ENCODE measurements at places on chromosomes 5 and 9.

- no peak for DNase-seq
Observed at GRCh38 chr5:88702332-88702731, 180.7 kb downstream of the MEF2C start.

GRCh38 chr5:169357291-169357690 lies 56.4 kb upstream of the SLIT3 start:
- DNase-seq: no peak

- DNase-seq: no peak
Observed at GRCh38 chr9:114386361-114386885, 1.4 kb downstream of the AKNA start.

DNA sequence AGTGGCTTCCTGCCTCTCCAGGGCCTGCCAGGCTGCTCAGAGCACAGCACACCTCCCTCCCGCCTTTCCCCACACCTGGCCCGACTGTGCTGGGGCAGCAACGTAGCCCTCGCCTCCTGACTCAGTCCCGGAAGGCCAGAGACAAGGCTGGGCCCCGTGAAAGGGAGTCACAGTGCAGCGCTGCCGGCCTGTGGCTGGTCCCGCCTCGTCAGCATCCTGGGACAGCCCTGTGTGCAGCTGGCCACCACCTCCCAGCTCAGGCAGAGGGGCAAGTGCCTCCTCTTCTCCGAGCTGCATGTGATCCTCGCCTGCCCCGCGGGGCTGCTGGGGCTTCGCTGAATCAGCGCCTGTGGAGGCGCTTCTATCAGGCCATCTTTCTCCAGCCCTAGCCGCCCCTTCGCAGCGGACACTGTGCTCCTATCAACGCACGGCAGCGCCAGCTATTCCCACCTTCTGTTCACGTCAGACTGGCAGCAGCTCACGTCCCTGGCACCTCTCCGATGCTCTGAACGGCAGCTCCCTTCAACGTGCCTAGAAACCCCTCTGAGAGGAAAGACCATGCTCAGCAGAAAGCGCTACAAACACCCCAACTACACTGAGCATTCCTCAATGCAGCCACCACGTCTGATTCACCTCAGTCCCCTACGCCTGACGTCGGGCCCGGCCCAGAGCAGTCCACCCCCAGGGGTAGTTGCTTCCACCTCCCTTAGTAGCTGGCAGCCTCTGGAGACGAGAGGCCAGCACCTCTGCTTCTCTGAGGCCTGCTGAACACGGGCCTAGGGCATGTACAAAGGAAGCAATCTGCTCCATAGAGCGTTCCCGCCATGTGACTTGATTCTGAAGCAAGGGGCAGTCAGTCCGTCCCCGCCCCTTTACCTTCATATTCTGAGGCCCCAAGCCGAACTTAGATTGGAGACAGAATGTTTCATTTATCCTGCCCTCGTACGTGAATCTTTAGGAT lies 78.8 kb downstream of the GPR21 start:
- DNase-seq: no peak

GRCh38 chr9:79542735-79543620 lies 28.8 kb upstream of the TLE4 start:
- DNase-seq: no peak

- DNase-seq: no peak
Observed at GRCh38 chr9:78783743-78784142, 486.8 kb downstream of the PSAT1 start.

DNA sequence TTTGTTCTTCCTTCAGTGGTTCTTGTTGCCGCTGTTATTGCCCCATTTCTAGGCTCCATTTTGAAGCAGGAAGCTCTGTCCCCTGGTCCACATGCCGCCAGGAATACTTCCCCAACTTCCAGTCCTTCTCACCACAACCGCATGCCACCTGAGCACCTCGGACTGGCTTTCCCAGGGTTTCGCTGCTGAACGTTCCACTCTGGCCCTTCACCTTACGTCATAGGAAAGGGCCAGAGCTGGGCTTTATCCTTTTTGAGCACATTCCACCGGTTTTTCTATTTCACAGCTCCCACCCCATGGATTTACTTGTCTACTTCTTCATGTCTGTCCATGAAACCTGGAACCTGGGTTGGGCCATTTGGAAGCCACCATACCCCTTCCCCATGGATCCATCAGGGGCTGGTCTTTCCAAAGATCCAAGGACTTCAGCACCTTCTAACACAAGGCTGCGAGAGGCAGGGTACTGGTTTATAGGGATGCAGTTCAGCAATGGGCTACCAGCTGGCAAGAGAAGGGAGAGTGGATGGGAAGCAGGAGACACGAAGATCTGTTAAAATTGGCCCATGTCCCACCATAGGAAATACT lies 557.4 kb downstream of the BNC2 start:
- DNase-seq: no peak

DNA sequence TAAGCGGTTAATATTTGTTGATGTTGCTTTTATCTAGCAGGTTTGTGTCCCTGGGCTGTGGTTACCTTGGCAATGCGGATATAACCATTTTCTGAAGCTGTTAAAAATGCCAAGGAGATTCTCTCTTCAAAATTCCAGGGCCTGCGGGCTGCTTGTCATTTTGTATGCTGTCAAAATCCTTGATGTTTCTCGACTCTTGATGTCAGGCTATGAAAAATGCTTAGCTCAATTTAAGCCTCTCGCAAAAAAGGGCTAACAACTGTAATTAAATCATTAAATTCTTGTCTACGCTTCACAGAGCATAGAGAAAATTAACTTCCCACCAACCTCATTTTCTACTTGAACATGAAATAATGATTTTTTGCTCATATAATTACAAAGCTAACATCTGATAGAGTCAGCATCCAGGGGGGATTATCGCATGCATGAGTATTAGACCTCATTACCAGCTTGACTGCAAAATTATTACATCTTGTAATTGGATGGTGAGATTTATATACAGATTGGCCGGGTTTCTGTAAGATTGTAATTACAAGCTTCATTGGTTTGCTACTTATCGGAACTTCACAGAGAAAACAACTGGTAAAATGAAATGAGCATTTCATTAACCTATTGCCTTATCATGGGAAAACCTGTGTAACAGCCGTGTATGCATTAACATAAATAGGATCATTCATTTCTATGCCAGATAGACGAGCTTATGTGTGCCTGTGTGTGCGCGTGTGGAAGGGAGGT lies 83.1 kb upstream of the IRX1 start:
- DNase-seq: no peak

DNA sequence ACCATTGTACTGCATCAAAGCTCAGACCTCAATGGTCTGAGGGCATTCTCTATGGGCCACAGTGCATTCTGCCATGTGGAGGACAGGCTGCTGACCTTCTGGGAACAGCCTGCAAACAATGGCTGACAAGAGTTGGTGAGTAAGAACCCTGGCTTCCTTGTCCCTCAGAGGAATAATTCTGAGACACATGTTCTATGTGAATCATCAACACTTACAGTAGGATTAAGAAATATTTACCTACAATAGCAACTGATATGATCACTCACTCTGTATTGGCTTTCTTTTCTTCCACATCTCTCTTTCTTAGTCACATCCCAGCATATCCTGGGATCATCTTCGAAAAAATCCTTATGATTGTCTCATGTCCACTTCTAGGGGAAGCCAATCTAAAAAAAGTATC lies 306.5 kb upstream of the ITGA1 start:
- DNase-seq: no peak

DNA sequence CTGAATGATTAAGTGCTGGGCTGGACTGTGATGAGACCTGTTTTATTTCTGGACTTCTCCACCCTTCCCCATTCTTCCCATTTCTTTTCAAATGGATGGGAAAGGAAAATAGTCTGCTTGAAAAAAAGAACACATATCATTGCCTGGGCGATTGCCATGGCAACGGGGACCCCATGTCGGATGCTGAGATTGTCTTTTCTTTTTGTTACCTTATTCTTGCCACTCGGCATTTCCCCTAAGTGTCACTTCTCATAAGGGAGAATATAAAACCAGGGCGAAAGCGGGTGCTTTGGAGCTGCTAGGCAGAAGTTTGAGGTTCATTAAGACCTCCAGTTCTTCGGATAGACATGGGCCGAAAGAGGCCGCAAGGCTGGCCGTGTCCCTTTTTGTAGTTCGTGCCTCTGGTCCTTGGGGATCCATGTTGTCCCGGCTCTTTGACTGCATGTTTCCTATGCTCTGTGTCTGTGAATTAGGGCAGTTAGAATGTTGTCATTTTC lies 763 bp downstream of the FGD3 start:
- no peak for DNase-seq

DNA sequence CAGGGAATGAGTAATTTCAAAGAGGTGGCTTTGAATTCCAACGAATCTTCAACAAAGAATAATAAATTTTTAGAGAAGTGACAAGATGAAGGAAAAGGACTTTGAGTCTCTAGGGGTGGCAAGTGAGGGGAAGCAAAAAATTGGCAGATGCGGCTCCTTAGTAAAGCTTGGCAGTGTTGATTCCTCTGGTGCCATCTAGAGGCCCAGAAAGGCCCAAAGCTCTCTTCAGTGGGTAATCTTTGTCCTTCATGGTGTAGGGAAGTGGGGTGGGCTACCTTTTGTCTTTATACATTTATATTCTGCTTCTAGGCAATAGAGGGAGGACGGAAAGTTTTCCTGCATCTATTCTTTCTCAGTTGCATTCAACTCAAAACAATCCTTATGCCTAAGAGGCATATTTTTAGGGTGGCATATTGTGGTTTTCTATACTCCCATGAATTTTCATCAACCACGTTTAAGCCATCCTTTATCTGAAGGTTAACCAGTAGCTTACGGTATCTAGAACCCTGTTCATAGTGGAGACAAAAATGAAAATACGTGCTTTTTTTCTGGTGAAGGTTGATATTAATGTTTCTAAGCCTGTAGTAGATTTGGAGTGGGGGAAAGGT lies 17.5 kb upstream of the ROPN1L start:
- DNase-seq: no peak

- DNase-seq: no peak
Observed at GRCh38 chr5:126263591-126264184, 159.5 kb upstream of the GRAMD2B start.

DNA sequence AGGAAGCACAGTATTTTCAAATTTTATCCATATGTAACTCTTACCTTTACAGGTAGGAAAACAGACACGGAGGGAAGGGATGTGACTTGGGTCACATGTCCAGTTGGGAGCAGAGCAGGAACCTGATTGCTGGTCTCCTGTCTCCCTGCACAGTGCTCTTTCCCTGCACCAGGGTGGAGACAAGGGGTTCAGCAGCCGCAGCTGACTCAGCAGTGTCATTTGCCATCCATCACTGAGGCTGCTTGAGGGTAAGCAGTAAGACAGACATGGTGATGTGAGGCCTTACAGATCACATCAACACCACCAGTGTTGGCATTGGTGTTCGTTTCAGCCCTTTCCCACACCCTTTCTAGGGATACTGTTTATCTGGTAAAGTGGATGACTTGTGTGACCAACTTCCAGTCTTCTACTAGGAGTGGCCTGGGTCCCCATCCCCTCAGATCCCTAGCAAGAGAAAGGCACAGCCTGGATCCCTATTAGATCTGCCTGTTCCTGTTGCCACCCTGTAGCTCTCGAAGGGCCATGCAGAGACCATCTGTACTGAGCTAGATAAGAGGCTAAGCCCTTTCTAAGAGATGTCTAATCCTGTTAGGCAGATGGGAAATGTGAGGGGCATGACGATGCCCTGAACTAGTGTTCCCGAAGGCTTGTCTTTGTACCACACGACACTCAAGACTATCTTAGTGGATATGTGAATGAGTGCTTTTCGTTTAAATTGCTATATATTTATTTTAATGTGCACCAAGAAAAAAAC lies 29.1 kb downstream of the FRMPD1 start:
- no peak for DNase-seq

DNA sequence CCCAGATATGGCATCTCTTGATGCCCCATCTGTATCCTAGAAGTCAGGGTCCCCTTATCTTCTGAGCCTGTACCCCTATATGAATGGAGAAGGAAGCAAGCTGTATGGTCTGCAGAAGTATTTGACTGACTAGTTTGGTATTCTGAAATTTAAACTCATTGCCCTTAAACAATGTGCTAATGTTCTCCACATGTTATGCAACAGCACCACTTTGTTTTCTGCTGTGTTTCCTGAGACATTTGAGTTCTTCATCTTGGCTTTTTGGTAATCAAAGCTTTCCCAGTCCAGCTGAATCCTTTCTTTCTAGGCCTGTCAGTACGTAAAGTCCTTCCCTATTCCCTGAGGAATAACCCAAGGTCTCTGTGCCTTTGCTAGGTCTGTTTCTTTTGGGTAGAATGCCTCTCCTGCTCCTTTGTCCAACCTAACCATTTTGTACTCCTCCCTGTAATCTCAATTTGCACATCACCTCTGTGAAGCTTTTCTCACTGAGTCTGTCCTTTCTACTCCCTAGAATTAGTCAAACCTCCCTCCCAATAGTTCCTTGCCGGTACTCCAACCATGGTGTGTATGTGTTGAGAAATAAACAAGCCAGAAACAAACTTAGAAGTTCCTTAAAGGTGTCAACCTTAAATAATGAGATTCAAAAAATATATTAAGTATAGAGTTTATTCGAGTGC lies 72.1 kb upstream of the HSPB3 start:
- DNase-seq: no peak

GRCh38 chr9:121975801-121976277 lies 117.3 kb downstream of the TTLL11 start:
- DNase-seq: no peak

- DNase-seq: no peak
Observed at GRCh38 chr5:80069918-80070318, 34.8 kb downstream of the THBS4 start.

DNA sequence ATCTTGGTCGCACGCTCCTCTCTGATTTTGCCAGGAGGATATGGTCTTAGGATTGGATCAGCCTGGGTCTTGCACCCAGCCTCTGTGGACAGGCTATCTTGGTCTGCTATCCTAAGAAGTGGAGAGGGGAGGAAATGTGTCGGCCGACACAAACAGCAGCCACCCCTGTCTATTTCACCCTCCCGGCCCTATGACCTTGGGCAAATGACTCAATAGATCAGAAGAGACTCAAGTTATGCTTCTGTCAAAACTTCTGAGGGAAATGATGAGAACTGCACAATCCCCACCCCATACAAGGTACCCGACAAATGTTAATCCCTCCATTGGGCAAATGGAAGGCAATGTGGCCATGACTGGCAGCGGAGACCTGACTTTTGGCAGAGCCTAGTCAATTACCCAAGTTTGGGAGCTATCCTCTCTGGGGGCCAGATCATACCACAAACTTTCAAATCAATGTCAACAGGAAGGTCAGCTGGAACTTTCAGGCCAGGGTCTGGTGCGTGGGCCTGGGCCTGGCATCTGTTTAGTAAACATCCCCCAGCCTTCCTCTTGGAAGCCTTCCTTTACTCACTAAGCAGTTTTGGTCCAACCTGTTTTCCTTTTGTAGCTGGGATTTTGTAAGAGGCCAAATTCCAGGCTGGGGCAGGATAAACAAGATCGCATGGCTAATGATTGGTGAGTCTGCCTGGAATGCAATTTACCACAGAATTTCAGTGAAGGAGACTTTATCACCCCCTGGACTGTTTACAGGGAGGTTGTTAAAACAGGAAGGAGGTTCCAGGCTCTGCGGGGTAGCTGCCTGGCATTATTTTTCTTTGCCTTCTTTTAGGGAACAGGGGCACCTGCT lies 64.2 kb upstream of the CPEB4 start:
- no peak for DNase-seq

DNA sequence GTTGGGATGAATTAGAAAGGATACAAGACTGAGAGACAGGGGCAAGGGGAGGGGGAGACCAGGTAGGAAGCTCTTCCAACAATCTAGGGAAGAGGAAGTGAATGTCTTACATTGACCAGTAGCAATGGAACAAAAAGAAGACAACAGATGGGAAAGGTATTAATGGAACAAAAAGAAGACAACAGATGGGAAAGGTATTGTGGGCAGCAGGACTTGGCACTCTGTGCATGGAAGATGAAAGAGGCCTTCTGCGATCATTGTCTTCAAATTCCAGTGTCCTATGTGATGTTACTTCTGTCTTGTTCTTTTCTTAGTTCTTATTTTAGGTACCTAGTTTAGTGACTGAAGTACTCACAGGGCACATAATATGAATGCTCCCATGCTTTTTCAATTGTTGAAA lies 161.8 kb downstream of the PALM2AKAP2 start:
- no peak for DNase-seq
